ENCODE measurements at places on chromosomes 6 and 20.

GRCh38 chr20:48128436-48128835 lies 343.2 kb upstream of the SULF2 start:
- DNase-seq = no peak

GRCh38 chr6:48147051-48147450 lies 36.1 kb upstream of the PTCHD4 start:
- no peak for DNase-seq

GRCh38 chr6:158567152-158567551 lies 7.3 kb downstream of the TMEM181 start:
- no peak for DNase-seq

- peak; percentile 81 for DNase-seq
These were observed 144.5 kb upstream of the MCHR2 start for GRCh38 chr6:100138346-100139022.

GRCh38 chr20:57059055-57059596 lies 207.3 kb downstream of the BMP7 start:
- DNase-seq = no peak

- DNase-seq = no peak
These were observed 158.3 kb downstream of the OPRM1 start for GRCh38 chr6:154197196-154197860.

DNA sequence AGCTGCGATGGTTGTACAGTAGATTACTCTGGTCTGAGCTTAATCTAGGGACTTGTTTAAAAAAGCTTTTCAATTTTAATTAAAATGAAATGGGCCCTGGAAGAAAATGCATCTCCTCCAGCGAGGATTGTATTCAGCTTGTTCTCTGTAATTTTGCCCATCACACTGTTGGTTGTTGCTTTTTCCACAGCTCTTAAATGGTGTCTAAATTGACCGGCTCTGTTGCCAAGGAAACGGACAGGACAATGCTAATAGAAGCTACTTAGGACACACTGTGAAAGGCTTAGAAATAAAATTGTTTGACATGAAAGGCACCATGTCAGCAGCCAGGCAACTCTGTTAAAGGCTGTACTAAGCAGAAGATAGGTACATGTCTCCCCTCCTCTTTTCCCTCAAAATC lies 116.7 kb upstream of the NRSN1 start:
- DNase-seq = peak; percentile 97

Data from NCI-H146 (cell line).